ENCODE measurements at places on chromosomes 6 and 20. TPM values are rescaled to one million over a fixed set of nuclear protein-coding genes. Genes with fewer than 3 reads are reported as not detected.

Gene LTB
- total RNA-seq, result not detected

Gene ABHD16B
- total RNA-seq, result not detected

Gene CNR1
- 2.5 TPM for total RNA-seq

GRCh38 chr6:22975079-22975478 is 405.7 kb downstream of the HDGFL1 start:
- no peak for DNase-seq

DNA sequence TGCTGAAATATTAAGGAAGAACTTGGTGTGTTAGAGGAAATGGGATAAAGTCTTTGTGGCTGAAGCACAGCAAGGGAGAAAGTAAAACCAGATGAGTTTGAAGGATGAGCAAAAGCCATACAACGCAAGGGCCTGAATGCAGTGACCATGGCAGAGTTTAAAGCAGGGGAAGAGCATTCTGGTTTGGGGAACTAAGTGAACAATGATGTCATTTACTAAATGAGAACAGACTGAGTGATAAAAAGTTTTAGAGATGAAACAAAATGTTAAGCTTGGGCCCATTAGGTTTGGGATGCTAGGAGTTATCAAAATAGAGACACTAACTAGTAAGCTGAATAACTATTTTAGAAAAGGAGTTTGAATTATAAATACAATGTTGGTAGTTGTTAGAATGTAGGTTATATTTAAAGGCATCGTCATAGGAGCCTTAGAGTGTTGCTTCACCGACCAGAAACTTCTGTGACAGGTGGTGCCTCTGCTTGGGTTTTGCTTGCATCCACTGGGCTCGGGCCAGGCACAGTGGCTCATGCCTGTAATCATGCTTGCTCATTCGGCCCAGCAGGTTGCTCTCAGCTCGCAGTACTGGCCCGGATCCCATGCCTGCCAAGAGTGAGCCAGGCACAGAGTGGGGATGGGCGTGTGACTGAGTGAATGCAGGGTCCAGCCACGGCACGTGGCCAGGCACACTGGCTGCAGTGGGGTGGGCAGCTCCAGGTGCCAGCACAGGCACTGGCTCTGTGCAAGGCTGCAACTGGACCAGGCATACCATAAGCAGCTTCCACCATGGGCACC is 37.4 kb upstream of the OPRM1 start:
- no peak for DNase-seq

- peak; percentile 5 for DNase-seq
Observed at GRCh38 chr6:154039231-154039842, at the start of gene OPRM1. OPRM1 (plus strand) TSS chr6:154039240; CDS start chr6:154039545, 305 bp downstream.

All from RPMI7951 (cell line).